ENCODE measurements at places on chromosomes 13 and 19.
A peak's percentile ranks its signal among the peaks of the same experiment; 100 is the strongest.

DNA sequence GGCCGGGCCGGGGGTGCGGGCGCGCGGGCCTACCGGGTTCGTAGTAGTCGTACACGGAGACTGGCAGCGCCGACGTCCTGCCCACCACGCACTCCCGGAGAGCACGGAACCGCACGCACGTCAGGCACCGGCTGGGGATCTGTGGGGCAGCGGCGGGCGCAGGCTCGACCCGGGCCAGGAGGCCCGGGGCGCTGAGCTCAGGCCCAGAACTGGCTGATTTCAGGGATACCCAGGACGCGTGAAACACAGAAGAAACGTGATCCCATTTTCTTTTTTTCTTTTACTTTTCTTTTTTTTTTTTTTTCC lies 9.0 kb downstream of the F2RL3 start:
- no peak for DNase-seq

- no peak for DNase-seq
These were observed 163.6 kb downstream of the DIAPH3 start for GRCh38 chr13:60000081-60000480.

- no peak for DNase-seq
These were observed 4.3 kb upstream of the NAXD start for GRCh38 chr13:110610955-110611595.

DNA sequence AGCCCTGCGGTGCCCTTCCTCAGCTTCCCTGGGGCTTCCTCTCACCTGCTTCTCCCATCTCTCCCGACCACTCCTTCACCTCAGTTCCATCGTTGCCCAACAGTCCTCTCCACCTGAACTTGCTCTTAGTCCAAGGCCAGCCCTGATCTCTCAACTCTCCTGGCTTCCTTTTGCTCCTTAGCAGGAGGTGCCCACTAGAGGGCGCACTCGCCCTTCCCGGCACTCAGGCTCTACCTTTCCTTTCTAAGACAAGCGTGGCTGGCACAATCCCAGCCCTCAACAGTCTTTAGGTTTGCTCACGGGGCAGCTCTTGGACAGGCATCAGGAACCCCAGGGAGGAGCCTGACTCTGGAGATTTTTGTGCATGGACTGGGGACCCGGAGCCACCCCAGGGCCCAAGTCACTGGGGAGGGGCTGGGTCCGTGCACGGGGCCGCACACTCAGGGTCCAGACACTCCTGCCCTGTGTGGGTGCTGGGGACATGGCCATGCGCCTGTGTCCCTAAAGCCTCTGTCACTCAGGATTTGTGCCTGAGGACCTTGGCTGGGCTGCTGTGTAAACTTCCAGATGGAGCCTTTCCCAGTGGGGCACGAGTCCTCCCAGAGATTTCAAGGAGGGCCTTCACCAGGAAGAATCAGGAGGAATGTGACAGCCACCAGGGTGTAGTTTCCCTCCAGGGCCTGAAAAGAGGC lies 12.1 kb upstream of the CEACAM8 start:
- peak; percentile 75 for DNase-seq

DNA sequence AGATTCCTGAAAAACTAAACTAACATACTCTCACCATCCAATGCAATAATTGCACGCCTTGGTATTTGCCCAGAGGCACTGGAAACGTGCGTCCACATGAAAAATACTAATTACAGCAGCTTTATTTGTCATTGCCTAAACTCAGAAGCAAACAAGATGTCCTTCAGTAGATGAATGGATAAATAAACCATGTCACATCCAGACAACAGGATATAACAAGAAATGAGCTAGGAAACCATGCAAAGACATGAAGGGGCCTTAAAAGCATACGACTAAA lies 25.0 kb downstream of the ELL start:
- no peak for DNase-seq

DNA sequence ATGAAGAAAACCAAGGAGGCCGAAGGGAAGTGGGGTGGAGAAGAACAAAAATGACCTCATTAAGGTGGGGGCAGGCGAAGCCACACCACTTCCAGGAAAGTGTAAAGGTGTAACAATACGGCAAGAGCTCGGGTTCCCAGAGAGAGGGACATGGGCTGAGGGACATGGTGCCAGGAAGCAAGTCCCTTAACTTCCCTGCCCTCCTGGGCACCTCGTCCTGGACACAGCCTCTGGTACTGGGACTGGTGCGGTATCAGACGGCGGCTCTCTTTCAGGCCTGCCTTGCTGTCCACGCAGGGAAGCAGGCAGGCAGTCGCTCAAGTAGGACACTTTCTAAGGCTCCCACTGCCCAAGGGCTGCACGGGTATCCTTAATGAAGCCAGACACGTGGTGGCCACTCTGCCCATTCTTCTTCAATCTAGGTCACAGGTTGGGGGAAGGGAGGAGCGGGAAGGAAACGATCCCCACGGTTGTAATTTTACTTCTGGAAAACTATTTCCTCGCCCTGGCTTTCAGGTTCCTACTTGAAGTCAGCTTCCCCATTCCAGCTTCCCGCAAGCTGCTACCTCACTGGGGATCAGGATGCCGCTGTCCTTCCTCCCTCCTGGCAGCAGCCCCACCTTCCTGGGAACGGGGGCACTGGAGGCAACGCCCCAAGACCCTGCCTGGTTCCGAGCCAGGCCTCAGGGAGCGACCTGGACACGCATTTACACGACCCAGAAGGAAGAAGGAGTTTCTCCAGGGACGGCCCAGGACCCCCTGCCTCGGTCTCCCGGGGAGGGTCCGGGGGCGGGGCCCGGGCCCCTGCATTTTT lies 1.2 kb downstream of the AP3D1 start:
- peak; percentile 42 for DNase-seq

DNA sequence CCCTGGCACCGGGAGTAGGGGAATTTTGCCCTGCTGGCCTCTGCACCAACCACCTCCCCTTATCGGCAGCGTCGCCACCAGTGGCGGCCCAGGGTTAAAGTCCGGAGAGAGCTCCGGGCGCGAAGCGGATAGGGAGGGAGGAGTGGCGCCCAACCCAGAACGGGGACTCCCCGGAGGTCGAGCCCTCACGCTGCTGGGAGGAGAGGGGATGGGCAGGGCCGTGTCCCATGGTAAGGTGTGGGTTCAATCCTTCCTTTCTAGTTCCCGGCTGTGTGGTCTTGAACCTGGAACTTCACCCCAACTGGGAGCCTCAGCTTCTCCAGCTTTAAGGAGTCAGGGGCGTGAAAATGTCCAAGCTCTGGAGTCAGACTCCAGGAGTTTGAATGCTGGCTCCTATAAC lies 23.3 kb upstream of the BCL3 start:
- DNase-seq: no peak

DNA sequence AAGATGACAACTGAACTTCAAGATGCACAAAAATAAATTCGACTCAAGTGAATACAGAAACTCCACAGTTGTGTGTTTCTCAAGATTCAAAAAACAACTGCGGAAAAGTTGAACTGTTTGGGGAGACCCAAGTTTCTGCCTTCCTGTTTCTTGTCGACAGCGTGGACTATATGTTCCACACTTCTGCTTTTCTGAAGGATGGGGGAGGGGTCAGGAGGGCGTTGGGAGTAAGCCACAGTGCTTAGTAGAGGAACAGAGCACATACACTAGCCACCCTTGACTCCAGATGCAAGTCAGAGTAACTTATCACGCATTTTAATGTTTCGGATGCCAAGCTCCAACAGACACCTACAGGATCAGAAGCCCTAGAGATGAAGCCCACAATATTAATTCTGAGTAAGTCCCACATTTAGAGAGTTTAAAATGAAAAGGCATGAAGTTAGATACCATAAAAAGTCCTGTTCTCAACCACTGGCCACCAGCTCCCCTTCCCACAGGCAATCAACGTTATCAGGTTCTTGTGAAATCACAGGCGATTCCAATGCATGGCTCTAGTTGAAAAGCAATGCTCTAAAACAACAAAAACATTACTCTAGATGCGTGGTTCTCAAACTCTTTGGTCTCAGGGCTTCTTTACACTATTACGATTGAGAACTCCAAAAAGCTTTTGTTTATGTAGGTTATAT lies 4.2 kb downstream of the TUBGCP3 start:
- no peak for DNase-seq

DNA sequence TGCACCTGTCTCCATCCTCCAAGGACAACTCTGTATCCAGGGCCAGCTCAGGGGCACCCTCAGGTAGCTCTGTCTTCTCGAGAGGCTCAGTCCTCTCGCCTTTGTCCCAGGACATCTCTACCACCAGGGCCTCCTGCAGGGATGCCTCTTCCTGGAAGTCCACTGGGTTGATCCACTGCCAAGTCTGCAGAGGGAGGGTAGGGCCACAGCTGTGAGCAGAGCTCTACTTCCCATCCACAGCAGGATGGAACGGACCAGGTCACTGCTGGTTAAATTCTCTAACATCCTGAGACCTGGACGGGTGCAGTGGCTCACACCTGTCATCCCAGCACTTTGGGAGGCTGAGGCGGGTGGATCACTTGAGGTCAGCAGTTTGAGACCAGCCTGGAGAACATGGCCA lies 26.8 kb downstream of the IL12RB1 start:
- no peak for DNase-seq

- DNase-seq: peak; percentile 8
These were observed 9.3 kb downstream of the EBPL start for GRCh38 chr13:49681842-49682435.

DNA sequence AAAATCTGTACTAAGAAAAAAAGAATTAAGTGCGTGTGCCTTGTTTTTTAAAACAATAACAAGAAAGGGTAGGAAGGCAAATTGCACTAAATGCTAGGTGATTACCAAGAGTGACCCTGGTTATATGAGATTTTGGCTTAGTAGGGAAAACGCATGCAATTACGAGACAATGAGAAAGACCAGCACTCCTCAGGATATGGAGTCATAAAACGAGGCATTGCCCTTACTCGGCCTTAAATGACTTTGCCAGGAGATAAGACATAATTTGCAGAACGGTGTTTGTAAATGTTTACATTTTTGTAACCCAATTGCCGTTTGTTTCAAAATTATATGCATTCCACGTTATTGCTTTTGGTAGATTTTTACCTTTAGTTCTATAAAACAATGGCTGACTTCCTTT lies 179.8 kb downstream of the RBM26 start:
- no peak for DNase-seq

DNA sequence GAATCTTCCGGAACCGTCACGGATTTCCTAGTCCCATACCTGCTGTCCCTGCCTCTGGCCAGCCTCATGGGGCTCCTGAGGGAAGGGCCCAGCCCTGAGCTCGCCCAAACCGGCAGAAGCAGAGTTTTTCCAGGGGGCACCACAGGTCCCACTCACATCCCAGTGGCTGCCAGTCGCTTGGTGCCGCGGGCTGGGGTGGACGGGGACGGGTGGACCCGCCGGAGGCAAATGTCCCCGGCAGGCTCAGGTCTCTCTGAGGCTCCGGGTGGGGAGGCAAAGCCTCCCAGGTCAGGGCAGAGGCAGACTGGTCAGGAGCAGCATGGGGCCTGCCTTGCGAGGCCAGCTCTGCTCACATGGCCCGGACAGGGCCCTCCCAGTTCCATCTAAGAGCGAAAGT lies 24.8 kb downstream of the ADPRHL1 start:
- DNase-seq: no peak

- DNase-seq: no peak
These were observed 28.6 kb upstream of the EID2 start for GRCh38 chr19:39568604-39569003.

DNA sequence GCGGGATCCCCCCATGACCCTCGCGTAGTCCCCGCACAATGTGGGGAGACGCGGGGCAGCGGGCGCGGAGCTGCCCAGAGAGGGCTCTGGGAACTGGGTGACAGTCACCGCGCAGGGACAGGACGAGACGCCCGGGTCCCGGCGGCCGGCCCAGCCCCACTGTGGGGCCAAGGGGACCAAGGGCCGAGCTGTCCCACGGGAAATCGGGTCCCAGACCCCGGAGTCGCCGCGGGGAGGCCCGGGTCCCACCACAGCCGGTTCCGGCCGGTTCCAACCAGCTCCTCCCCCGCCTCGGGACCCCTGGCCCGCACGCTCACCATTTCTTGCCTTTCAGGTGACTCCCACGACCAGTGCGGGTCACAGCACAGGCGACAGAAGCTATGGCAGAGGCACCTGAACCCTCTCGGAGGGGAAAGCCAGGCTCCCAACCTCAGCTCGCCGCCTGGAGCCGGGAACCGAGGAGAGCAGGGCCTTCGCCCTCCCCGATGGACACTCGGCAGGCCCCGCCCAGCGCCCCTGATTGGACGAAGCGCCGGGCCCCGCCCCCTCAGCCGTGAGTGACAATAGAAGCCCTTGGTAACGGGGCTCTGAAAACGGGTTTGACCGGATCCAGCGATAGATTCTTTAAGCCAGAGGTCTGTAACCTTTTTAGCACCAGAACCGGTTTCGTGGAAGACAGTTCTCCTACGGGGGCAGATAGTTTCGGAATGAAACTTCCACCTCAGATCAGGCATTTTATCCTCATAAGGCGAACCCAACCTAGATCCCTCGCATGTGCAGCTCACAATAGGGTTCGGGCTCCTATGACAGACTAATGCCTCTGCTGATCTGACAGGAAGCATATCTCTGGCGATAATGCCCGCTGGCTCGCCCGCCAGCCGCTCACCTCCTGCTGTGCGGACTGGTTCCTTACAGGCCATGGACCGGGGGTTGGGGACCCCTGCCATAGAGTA lies at the start of gene ZNF433:
ZNF433 (minus strand) TSS at position 460 of the 953 bp plus-strand sequence; CDS start at position 320, 140 bp downstream.
- DNase-seq: peak; percentile 98

DNA sequence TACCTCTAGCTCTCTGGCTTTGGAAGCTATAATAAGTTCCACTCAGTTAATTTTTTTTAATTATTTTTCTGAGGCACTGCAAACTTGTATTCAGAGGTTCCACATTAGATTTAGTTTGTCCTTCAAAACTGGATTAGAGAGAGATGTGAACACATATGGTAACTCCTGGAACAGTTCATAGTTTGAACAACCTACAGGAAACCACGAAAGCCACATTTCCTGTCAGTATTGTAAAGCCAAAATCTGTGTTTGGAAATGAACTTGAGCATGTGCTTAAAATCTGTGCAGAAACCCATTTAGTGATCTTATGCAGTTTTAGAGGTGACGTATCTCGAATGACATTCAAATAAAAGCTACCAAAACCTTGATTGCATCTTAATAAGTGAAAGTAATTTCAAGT lies 1952.0 kb downstream of the OLFM4 start:
- DNase-seq: no peak

GRCh38 chr13:52797176-52797575 lies 51.3 kb downstream of the PCDH8 start:
- DNase-seq: no peak

DNA sequence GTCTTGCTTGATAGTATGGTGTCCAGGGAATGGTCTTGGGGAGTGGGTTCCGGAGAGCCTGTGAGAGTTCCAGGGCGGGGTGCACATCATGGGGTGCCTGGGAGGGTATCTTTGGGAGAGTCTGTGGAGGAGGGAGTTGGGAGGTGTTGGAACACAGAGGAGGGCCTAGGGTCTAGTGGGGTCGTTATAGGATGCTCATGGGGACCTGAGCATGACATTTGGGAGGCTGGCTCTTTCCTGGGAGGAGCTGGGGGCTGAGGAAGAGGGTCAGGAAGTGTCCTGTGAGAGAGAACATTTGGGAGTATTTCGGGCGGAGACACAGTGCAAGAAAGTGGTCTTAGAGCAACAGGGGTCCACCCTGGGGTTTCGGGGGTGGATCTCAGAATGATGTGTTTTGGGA lies 2.7 kb downstream of the ACTL9 start:
- DNase-seq: no peak

GRCh38 chr19:37095859-37096258 lies 17.6 kb downstream of the ZNF420 start:
- DNase-seq: no peak

All from neural progenitor cell (in vitro differentiated cells).